ENCODE measurements at places on chromosomes 1 and 21.
A peak's percentile ranks its signal among the peaks of the same experiment; 100 is the strongest.

DNA sequence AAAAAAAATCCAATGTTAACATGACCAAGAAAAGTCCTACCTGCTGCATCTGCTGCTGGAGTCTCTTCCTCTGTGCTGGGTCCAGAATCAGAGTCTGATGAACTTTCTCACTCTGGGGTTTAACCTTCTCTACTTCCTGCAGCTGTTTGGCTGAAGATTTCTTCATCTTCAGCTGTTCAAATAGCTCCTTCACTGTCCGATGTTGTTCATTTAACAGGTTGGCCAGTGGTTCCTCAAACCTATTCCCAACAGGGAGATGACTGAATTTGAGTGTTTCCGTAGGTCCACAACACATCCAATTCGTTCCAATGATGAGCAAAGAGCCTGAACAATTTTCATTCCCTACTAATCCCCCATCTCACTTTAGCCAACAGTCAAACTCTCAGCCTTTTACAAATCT is 79.4 kb downstream of the GON4L start:
- DNase-seq: no peak

DNA sequence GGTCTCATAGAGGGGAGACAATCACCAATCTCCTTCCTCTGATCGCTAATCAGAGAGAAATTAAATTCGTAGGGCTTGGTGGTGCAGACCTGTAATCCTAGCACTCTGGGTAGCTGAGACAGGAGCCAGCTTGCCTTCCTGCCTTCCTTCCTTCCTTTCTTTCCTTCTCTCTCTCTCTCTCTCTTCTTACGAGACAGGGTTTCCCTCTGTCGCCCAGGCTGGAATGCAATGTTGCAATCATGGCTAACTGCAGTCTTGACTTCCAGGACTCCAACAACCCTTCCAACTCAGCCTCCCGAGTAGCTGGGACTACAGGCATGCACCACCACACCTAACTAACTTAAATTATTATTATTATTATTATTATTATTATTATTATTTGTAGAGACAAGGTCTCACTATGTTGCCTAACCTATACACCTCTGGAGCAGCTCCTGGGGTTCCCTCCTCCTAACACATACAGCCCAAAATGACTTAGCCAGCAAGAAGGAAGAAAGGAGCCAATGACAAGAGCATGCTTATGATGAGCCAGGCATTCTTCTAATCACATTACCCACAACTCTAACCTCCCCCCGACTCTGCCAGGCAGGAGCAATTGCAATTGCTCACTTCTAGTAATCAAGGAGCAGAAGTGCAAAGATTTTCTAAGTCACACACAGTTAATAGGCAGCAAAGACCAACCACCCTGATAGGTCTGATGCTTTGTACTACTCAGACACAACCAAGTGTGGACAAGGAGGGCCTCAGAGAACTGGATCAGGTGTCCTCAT is 105.4 kb upstream of the F3 start:
- DNase-seq: no peak

GRCh38 chr21:46117586-46118315 is 19.8 kb downstream of the COL6A2 start:
- peak; percentile 68 for DNase-seq

DNA sequence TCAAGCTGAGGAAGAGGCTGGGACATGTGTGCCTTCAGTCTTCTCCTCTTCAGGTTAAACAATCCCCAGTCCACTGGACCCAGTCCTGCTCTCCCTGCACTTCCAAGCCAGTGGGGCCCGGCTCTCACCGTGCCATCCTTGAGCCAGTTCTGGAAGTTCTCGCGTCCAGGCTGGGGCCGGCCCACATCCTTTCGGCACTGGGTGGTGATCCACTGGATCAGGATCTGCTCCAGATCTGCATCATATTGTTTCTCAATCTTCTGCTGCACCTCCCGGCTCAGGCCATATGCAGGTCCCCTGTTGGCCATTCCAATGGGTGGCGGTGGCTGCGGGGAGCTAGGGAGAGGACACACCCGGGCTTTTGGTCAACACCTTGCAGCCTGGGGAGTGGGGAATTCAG is 5.1 kb downstream of the TAGLN2 start:
- no peak for DNase-seq

GRCh38 chr1:77513839-77514763 is 168.4 kb downstream of the ZZZ3 start:
- DNase-seq: no peak

- DNase-seq: no peak
These were observed 168.4 kb upstream of the DMRTA2 start for GRCh38 chr1:50591598-50591997.

DNA sequence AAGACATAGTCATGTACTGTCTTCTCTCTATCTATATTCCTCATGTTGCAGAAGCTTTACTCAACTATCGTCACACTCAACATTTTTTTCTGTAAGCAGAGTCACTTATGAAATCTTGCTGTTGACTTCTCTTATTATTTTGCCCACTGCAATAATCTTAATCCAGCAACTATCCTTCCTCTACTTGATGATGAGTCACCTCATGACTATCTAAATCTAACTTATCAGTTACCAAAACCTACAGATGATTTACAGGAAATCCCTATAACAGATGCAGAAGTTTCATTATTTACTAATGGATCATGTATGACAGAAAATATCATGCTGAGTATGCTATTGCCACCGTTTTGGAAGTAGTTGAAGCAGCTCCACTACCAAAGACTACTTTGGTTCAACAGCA is 378.9 kb downstream of the DUSP10 start:
- DNase-seq: no peak

GRCh38 chr21:40463176-40463575 is 383.8 kb downstream of the DSCAM start:
- DNase-seq: no peak

DNA sequence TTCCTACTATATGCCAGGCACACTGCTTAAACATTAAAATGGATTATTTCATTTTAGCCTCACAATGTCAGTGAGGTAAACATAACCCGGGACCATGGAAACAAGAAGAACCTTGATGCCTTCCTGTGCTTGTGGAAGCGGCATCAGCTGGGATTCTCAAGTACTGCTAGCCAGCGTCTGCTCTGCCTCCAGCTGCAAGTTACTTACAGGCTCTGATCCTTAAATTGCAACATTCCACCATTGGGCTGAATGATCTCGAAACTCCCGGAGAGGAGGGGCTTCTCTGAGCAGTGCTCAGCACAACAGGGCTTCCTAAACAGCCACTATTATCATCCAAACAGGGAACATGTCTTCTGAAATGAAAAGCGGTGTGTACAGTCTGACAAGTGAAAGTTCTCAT is 6.7 kb upstream of the MAN1C1 start:
- no peak for DNase-seq

- no peak for DNase-seq
These were observed 44.5 kb downstream of the KIRREL1 start for GRCh38 chr1:158037866-158038359.

- DNase-seq: no peak
These were observed 219.1 kb upstream of the ZC3H12A start for GRCh38 chr1:37255136-37255795.

GRCh38 chr1:244615301-244615700 is 37.6 kb upstream of the DESI2 start:
- no peak for DNase-seq

DNA sequence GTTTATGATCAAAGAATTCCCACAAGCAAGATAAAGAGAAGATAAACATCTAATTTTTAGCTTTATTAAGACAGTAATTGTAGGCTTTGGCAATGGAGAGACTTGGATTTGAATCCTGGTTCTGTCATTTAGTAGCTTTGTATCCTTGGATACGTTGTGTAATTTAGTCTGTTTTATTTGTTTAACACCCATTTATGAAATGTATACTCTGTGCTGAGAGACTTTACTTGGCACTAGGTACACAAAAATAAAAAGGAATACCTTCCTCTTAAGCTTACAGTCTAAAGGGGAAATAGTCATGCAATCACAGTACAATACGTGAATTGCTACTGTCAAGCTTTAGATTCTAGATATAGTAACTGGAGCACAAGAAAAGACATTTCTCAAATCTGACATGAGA is 23.8 kb downstream of the ZMPSTE24 start:
- DNase-seq: no peak

GRCh38 chr1:52550447-52550846 is 2.4 kb downstream of the TUT4 start:
- DNase-seq: no peak

- DNase-seq: no peak
These were observed 75.2 kb downstream of the FMO4 start for GRCh38 chr1:171389171-171389570.

DNA sequence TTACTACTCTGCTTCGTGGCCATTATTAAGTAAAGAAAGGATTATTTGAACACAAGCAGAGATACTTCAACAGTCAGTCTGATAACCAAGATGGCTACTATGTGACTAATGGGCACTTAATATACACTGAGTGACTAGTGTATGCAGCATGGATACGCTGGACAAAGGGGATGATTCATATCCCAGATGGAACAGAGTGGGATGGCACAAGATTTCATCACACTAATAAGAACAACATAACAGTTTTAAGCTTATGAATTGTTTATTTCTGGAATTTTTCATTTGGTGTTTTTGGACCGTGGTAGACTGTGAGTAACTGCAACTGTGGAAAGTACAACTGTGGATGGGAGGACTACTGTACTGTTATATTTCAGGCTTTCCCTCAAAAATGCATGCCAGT is 9.4 kb downstream of the ZCCHC17 start:
- no peak for DNase-seq

DNA sequence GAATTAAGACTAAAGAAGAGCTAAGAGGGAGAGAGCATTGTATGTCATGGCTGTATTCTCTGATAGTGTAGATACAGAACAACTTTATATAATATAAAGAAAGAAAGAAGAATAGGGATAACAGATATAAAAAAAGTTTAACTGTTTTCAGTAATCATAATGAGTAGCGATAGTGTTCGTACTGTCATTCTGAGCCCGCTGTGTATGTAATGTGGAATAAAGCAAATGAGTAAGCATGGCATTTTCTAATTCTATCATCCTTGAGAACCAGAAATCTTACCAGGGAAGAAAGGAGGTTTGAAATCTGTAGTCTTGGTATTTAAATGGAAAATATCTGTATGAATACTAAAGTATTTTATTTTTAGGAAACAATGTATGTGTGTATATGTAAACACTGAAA is 46.7 kb upstream of the SSX2IP start:
- no peak for DNase-seq

DNA sequence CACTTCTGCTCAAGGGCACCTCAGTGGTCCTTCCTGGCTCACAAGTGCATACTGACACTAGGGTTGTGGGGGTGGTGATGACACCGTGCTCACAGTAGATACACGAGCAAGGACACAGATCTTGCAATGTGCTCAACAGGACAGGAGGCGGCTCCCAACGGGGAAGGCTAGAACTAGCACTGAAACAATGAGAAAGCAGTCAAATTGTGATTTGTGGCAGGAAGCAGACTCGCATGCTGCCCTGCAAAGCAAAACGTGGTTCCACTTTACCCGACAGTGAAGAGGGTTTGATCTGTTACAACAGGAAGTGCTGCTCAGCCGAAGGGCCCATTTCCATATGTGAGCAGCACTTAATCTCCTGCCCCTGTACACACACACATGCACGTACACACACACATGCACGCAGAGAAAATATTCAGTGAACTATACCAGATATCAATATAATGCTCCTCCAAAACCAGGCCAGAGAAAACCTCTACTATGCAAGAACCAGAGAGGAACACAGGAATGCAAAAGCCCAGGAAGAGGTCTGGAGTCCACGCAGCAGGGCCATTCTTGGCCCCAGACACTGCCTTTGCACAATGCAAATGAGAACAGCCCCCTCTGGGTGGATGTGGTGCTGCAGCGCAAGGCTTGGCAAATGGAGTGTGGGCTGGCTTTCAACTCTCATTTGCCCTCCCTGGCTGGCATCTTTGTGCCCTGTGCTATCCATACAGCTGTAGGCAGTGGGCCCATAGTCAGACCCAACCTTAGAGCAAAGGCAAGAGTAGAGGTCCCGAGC is 47.1 kb downstream of the KANK4 start:
- no peak for DNase-seq

GRCh38 chr21:32207406-32207716 is 71.5 kb downstream of the MIS18A start:
- no peak for DNase-seq
